ENCODE measurements at places on chromosomes 16 and 17. TPM values are rescaled to one million over a fixed set of nuclear protein-coding genes. Genes with fewer than 3 reads are reported as not detected.

Gene HCRT
- not detected for total RNA-seq

Gene PRKCB
- 2.8 TPM for total RNA-seq

DNA sequence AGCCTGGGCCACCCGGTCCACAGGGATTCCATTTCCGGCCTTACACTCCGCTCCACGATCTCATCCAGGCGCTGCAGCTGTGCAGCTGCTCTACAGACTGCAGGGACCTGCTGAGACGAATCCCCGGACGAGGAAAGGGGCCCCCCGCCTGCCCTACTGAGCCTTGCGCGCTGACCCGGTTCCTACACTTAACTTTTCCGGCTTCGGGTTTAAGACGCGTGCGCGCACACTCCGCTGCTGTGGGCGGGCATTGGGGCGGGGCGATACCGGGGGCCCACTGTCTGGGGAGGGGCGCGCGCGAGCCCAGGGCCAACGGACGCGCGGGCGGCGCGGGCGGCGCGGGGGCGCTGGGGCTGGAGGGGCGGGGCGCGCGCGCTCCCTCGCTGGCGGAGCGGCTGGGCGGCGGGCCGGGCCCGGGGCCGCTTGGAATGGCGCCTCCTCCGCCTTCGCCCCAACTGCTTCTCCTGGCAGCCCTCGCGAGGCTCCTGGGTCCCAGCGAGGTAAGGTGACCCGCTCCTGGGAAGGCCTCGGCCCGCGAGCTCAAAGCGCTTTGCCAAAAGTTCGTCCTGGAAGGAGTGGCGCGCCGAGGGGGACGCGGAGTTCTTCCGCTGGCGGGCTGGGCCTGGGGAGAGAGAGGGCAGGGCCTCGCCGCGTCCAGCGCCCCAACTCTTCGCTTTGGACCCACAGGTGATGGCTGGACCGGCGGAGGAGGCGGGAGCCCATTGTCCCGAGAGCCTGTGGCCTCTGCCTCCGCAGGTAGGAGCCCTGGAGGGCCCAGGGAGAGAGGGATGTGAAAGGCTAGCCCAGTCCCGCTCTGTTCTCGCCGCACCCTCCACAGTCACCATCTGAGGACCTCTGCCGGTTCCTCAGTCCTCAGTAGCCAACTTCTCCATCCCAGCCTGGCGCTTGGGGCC, at the start of gene TP53I13:
TSS of gene TP53I13 (plus strand) at position 371 of the 914 bp plus-strand sequence. CDS start at position 429, 58 bp downstream.
- peak; percentile 97 for DNase-seq

DNA sequence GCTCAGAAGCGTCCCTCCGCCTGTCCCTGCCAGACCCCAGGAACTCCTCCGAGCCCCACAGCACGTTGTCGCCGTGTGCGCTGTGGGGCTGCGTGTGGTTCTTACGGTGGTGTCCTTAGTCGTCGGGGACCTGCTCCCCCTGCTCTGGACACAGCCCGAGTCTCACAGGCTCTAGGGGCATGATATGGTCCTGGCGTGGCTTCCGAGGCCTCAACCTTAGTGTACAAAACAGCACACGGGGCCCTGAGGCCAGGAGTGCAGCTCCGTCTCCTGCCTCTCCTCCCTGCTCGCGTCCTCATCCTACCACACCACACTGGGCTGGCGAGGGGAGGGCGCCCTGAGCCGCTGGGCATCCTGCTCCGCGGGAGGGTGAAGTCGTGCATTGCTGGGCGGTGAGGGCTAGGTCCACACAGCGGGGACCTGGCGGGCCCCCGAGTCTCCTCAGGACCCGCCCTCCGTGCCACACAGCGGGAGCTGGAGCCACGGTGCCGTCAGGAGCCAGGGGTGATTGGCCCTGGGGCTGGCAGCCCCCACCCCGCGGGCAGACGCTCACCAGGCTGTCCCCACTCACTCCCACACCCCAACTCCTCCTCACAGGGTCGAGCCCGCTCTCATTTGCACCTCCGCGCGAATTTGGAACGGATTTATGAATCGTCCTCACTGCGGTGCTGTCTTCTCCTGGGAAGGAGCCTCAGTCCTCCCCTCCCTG, 1.2 kb upstream of the MAFG start:
- peak; percentile 56 for DNase-seq

- no peak for DNase-seq
Observed at GRCh38 chr16:71623597-71623996, 2.4 kb upstream of the MARVELD3 start.

DNA sequence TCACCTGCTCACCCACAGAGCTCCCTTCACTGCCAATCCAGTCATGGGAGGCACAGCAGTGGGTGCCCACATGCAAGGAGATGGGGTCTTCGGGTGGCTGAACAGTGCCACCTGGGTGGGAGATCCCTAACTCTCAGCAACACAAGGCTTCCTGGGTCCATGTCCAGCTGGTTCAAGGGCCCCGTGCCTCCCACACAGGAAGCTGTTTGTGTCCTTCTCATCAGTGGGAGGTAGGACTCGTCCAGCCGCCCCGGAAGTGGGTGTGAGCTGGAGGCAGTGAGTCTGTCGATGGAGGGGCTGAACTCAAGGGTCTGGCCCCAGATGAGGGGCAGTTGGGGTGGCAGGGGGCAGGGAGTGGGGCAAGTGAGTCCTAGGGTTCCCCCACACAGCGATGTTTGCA, 1.6 kb downstream of the FBXL16 start:
- DNase-seq = no peak

DNA sequence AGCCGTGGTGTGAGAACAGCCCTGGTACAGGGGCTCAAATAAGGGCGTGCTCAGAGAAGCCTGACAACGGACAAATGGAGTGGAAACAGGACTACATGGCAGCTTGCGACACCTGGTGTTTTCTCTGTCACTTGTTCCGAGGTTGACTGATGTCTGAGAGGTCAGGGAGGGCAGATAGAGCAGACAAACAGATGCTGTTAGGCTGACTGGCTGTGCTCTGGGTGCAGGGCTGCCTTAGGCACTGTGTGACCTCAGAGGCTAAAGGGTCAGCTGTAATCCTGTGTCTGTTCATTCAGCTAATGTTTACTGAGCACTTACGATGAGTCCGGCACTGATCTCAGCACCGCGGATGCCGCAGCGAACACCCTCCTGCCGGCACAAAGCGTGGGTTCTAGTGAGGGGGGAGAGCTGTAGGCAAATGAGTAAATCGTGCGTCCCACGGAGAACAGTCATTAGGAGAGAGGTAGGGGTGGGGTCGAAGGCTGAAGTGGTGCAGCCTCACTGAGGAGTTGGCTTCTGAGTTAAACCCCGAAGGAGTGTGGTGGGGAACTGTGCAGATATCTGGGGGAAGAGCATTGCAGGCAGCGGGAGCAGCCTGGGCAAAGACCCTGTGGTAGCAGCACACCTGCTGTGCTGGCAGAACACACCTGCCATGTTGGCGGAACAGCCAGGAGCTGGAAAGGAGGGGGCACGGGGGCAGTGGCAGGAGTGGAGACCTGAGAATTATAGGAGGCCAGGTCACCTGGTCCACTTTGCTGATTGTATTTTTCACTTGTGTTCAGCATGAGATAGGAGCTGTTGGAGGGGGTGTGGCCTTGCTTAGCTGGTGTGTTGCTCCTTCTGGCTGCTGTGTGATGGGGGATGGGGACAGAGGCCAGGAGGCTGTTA, 35.0 kb downstream of the GPT2 start:
- no peak for DNase-seq
